ENCODE measurements at places on chromosomes 5 and 9.

DNA sequence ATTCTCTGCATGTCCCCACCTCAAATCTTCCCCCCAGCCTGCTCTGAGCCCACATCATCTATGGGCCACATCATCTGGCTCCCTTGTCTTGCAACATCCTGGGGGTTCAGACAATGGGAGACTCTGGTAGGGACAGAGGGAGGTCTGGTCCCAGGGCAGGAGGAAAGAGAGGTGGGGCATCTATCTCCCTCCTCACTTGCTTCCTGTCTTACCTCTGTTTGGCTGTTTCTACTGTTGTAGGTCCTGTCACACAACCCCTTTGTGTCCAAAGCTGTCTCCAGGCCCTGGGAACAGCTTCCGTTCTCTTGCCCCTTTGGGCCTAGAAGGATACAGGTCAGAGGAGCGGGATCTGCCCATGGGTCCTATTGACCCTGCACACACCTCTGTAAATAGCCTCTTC lies 227.2 kb downstream of the NSG2 start:
- DNase-seq, result no peak

DNA sequence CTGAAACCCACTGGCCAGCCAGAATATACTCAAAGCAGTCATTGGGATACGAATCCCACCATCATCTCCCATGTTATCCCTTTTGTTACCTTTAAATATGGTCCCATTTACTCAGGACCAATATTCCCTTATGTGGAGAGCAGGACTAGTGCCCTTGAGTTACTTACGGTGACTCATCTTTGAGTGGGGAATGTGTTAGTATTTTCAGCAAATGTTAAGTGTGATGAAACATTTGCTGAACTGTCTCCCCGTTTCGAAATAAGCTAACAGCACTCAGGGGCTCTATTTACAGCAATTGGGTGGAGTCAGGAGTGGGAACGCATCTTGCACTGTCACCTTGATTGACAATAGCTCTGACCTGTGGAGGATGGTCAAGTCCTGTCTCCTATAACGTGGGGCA lies 67.4 kb downstream of the CTSL start:
- DNase-seq, result no peak

GRCh38 chr5:91494447-91494996 lies 111.4 kb upstream of the ARRDC3 start:
- no peak for DNase-seq

DNA sequence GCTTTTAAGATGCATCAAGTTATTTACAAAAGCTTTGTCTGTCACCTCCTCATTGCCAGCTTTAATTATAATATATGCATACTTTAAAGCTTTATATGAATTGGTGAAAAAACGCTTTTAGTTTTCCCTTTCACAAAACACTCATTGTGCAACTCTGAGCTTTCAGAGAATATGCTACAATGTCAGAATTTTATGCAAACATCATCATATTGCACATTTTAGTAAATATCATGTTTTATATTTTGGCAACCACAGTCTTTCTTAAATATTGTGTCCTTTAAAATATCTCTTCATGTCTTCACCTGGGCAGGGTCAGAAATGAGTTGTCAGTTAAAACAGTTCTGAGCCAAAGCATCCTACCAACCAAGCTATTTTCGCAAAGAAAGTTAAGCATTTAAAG lies 601.1 kb upstream of the RORB start:
- DNase-seq, result no peak

DNA sequence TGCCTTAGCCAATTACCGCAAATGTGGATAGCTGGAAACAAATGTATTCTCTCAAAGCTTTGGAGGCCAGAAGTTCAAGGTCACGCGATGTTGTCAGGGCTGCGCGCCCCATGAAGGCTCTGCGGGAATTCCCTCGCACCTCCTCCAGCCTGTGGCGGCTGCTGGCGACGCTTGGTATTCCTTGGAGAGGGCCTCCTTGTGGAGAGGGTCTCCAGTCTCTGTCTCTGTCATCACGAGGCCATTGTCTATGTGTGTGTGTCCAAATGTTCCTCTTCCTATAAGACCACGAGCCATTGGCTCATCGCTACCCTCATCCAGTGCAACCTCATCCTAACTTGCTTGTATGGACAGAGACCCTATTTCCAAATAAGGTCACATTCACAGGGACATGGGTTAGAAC lies 97.5 kb downstream of the ANKRD33B start:
- no peak for DNase-seq

DNA sequence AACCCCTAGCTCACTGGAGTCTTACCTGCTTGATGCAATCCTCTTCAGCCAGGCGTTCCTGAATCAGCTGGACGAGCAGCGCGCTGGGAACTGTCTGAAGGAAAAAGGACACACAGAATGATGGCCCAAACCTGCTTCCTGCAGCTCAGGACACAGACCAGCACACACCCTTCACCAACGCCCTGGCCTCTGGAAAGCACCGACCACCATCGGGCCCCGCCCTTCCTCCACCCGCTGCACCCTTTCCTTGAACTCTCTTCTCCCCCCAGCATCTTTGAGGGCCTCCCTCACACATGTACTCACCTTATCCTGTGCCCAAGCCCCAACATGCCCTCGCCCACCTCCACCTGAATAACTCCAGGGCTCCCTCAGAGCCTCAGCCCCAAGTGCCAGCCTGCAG lies 23.3 kb downstream of the AK8 start:
- DNase-seq, result no peak

DNA sequence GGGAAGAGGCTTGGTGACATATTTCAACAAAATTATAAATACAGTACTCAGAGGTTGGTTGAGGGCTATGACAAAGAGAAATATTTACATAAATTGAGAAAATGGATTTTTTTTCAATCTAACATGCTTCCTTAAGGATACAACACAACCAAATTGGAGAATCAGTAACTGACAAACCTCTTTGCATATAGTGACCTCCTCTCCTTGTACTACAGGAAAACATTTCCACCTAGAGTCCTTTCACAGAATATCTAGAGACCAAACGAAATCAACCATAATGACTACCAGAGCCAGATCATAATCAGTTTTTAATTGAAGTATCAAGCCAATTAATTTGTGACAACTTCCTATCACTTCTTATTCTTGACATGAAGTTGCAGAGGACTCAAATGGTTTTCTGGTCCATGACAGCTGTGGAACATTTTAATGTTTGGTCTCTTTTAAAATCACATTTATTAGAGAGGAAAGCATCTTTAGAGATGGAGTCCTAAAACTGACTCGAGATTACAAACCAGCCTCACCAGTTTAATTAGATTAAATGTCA lies 1636.5 kb upstream of the C9orf72 start:
- no peak for DNase-seq

GRCh38 chr5:176481711-176482110 lies 33.5 kb downstream of the FAF2 start:
- DNase-seq, result no peak

DNA sequence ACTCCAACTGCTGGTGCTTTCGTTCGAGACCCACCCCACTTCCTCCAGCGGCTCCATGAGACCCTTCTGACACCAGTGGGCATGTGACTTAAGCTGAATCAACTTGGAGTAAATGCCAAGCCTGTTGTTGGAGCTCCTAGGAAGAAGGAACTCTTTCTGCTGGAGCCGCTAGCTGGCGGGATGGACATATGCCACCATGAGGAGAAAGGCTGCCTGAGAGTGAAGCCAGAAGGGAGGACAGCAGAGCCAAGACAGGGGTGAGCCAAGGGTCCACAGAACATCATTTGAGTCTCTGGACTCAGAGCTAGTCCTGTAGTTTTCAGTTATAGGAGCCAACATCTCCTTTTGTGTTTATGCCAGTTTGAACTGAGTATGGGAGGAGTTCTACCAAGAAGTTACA lies 35.9 kb downstream of the ANXA6 start:
- no peak for DNase-seq

- no peak for DNase-seq
These were observed 89.2 kb upstream of the LMX1B start for GRCh38 chr9:126524353-126525077.

- no peak for DNase-seq
These were observed 8.8 kb downstream of the SLC26A2 start for GRCh38 chr5:149969181-149969930.

DNA sequence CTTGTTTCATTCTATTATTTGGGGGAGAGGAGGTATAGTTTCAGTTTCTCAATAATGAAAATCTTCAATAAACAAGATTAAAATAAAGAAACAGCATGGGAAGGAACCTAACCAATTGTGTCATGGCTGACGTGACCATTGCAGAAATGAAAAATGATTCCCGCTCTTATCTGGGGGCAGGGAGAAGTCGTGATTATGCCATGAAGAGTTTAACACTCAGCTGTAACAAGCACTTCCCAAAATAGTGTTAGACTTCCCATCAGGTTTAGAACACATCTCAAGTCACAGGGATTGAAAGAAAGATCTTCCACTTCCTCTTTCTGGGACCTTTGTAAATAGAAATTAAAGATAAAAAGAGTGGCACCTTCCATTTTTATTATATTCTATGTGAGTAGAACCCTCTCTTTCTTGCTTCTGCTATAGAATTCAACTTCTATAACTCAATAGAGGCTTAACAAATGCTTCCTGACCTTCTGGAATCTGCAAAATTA lies 122.2 kb downstream of the TRPM6 start:
- DNase-seq, result no peak

Measured in T1000 (cell line).